CD4-positive, alpha-beta T cell treated with Interferon gamma for 1 hour (primary cell): ENCODE measurements at places on chromosomes 6 and 20.

GRCh38 chr6:88865275-88865674 is 98.1 kb downstream of the RNGTT start:
- no peak for DNase-seq

GRCh38 chr6:45423824-45424450 is 46.2 kb upstream of the SUPT3H start:
- no peak for DNase-seq

GRCh38 chr6:107582086-107582485 is 92.2 kb downstream of the SOBP start:
- DNase-seq: no peak

- DNase-seq: no peak
These were observed 79.5 kb downstream of the ZMYND8 start for GRCh38 chr20:47276851-47277534.

GRCh38 chr6:119278625-119279024 is 70.9 kb downstream of the MAN1A1 start:
- no peak for DNase-seq

GRCh38 chr6:143528164-143528811 is 16.8 kb upstream of the FUCA2 start:
- no peak for DNase-seq

GRCh38 chr6:43668151-43669028 is 19.2 kb downstream of the MRPS18A start:
- DNase-seq: peak; percentile 34

GRCh38 chr6:44957156-44957555 is 371.0 kb upstream of the RUNX2 start:
- no peak for DNase-seq
